Activated CD4-positive, alpha-beta T cell treated with anti-CD3 and anti-CD28 coated beads, Interleukin-2, amount 50 U/mL, for 16 hours (primary cell): ENCODE measurements at places on chromosomes 11 and 22.

DNA sequence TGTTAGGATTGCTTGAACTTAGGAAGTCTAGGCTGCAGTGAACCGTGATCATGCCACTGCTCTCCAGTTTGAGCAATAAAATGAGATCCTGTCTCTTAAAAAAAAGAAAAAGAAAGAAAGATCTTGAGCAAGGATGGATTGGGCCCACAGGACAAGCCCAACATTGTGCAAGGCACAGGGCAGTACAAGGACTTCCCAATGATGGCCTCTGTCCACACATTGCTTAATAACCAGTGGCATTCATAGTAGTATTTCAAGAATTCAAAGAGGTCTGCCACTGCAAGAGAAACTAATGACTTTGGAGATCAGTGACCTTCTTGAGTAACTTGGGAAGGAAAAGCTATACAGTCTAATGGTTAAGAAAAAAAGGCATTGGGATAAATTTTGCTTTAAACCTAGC is 44.6 kb downstream of the SEZ6L start:
- no peak for DNase-seq

DNA sequence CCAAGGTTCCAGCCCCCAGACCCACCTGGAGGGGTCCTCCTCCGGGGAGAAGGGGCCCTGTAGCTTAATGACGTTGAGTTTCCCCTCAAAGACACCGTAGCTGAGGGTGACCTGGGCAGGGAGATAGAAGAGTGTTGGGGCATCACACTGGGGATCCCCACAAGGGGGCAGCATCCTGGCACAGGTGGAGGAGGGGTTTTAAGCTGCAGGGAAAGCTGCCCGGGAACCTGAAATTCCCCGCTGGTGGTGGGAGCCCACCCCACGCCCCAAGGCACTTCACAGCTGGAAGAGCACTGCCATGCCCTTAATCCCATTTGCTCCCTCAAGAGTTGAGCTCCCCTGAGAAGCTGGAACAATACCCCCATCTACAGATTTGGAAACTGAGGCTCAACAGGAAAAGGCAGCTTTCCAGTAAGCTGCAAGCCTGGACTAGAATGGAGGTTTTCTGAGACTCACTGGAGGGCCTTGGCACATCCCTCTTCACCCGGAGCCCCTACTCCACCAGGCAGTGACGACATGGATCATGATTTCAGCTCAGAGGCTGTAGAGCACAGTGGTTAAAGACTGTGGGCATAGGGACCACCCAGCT is 13.7 kb downstream of the MFNG start:
- peak; percentile 41 for DNase-seq

DNA sequence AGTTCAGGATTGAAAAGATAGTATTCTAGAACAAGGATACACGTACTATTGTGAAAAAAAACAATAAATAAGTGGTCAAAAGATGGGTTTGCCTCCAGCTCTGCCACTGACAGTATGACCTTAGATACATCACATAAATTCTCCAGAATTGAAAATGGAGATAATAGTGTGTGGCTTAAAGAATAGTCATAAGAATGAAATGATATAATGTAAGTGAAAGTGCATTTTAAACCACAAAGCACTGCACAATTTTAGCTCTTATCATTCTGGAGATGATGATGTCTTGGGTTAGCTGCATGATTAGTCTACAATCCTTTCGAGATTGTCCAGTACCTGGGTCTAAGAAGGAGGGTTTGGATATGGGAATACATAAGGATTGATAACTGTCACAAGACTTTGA is 21.9 kb upstream of the CEP295 start:
- DNase-seq, result no peak

GRCh38 chr22:40241200-40241763 is 63.6 kb downstream of the TNRC6B start:
- DNase-seq, result peak; percentile 59

DNA sequence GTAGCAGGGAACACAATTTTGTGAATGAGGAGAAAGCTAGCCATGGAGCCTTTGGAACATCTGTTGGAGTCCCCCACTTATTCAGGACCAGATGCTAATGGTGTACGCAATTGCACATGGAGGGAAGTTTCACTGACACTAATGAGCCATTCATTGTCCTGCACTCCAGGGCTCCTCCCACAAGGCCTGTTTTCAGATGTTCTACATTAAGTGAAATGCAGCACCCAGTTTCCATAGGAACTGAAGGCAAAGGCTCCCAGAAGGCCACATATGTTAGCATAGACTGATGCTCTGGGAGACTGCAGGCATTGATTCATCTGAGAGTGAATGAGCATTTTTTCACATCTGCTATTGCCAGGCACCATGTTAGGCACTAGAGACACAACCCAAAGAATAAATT is 399.5 kb downstream of the ETS1 start:
- no peak for DNase-seq

GRCh38 chr22:43163241-43163795 is 12.0 kb downstream of the TSPO start:
- DNase-seq, result no peak

GRCh38 chr11:23730307-23730998 is 766.4 kb upstream of the LUZP2 start:
- DNase-seq, result no peak

DNA sequence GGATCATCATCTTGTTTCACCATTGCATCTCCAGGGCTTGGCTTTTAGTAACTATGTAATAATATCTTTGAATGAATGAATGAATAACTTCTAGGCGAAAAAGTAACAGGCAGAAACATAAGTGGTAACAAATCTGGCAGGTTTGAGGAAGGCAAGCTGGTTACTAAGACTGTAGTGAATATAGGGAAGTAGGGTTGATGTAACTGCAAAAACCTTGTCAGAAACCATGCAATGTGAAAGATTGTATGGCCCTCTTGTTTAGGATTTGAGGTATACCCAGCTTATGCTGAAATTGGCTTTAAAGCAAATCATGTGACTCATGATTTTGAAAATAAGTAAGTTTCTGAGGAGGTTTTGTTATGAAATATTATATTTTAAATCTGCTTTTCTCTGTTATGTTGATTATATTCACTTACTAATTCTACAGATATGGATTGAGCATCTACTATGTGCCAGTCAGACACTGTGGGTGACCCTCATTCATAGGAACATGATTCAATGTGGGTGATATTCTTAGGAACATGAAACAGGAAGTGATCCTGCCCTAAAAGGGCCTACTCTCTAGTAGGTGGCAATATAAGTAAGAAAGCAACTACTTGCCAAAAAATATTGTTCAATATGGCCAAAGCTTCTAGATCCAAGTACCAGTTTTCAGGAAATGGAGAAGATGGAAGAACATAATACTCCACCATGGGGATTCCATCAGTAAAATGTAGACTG is 115.5 kb upstream of the CCDC90B start:
- DNase-seq, result no peak

DNA sequence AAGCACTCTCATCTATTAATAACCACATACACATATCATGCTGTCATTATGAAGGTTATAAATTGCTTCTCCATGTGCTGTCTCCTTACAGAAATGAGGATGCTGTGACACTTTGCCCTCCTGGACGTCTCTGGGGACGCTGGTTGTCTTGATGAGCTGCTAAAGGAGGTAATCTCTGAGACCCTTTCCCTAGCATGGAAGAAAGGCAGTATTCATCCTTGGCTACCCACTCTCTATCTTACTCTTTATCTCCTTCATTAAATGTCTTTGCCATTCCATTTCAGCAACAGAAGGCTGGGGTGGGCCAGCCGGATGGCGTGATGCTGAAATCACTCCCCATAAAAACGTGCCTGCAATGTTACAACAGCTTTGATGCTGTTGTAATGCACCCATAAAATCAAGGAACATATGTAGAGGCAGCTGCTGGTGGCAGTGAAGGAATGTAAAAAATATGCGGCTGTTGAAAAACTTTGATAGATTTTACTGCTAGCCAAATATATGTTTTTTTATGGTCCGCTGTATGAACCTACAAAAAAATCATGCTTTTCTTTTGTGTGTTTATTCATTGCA is 715.1 kb upstream of the API5 start:
- DNase-seq, result no peak

- no peak for DNase-seq
Measured at GRCh38 chr11:75873417-75874221, 58.6 kb downstream of the UVRAG start.

DNA sequence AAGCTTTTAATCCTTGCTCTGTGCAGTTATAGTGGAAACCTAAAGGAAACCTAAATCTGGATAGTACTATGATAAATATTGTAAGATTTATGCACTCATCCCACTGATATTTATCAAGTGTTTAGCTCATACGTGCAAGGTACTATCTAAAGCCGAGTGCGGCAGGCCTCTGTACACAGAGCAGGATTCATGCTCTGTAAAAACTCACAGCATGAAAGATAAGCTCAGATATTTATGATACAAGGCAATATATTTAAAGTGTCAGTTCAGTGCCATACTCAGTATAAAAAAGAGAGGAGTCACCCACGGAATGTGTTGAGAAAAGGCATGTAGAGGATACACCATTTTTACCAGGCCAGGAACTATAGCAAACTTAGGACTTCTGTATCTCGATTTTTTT is 66.2 kb downstream of the MAML2 start:
- no peak for DNase-seq
